ENCODE measurements at places on chromosomes 6 and 20. TPM values are rescaled to one million over a fixed set of nuclear protein-coding genes. Genes with fewer than 3 reads are reported as not detected.

The REM1 gene
- 1.5 TPM for total RNA-seq

The F13A1 gene
- not detected for total RNA-seq

The RAB44 gene
- 0.11 TPM for total RNA-seq

The XKR7 gene
- not detected for total RNA-seq

The C6orf141 gene
- 37.0 TPM for total RNA-seq
